ENCODE measurements at places on chromosomes 12 and 14.

DNA sequence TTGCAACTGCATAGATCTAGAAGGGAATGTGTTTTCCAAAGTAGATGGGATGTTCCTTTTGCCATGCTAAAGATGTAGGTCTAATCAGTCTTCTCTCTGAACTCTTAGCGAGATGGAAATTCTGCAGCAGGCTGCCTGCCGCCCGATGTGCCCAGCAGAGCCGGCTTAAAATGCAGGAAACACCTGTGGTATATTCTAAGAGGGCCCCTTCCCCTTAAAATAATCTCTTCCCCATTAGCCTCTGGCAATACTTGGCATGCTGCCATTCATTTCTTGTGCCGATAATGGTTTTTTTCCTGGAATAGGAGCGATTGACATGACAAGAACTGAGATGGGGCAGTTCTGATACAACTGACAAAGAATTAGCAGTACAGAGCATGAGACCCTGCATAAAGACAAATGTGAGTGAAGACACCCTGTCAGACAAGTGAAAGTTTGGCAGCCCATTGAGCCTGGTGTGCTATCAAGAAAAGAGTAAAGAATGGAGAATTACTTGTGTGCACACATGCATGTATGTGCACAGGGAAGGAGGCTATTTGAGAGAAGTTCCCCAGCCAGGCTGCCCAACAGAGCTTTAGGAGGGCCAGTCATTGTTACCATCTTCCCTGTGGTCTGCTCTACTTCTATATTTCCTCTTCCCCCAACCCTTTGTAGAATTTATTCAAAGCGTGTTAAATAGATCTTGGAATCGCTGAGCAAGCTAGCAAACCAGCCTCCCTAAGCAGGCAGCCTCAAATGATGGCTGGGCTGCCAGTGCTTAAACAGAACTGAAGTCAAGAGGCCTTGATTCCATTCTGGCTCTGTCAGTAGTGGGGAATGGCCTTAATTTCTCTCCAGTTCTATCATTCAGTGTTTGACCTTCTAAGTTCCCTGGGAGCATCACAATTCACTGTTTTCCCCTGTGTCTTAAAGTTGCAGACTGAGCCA, 29.6 kb upstream of the NTF3 start:
- no peak for DNase-seq

DNA sequence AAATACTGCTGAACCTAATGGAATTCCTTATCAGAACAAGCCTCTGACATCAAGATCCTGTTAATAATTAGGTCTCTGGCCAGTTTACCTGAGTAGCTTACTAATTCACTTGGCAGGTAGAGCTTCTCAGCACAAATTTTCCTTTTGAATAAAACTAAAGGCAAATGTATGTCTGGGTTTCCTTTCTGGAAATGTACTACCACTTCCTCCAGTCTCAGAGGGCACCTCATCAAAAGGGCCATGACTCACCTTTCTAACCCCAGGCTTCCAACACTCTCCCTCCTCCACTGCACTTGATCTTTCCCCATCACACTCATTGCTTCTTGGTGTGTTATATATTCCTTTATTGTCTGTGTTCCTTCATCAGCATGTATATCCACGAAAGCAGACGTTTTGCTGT, 90.5 kb downstream of the SLC2A13 start:
- DNase-seq, result no peak

DNA sequence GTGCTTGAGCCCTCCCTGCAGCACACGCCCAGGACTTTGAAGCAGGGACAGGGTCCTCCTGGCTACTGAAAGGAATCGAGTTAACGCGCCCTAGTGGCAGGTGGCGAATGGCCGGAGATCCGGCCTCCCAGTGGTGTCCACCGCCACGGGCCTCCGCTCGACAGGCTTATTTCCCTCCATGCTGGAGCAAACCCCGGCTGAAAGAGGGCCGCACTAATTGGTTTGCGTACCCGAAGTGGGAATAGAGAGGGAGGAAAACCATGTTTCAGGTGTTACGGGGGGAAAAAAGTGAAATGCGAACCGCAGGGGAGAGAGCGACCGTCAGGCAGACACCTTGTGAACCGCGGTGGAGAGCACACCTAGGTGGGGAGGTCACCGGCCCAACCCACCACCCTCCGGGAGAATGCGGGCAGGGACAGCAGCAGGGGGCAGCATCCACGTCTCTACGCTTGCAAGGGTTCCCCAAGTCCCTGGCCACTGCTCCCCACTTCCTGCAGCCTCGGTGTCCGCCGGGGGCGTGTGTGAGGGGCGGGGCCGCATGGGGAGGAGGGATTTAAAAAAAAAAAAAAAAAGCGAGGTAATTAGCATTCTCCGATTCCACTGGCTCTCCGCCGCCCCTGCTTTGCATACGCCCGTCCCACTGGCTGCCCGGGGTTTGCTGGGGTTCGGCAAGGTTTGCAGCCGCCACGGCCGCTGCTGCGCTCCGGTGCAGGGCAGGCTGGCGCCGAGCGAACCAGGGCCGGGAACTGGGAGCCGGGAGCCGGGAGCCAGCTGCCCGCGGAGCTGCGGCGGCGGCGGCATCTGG, 224.6 kb upstream of the CRY1 start:
- peak; percentile 82 for DNase-seq

- DNase-seq, result no peak
Observed at GRCh38 chr12:108690542-108691174, 40.7 kb downstream of the CORO1C start.

DNA sequence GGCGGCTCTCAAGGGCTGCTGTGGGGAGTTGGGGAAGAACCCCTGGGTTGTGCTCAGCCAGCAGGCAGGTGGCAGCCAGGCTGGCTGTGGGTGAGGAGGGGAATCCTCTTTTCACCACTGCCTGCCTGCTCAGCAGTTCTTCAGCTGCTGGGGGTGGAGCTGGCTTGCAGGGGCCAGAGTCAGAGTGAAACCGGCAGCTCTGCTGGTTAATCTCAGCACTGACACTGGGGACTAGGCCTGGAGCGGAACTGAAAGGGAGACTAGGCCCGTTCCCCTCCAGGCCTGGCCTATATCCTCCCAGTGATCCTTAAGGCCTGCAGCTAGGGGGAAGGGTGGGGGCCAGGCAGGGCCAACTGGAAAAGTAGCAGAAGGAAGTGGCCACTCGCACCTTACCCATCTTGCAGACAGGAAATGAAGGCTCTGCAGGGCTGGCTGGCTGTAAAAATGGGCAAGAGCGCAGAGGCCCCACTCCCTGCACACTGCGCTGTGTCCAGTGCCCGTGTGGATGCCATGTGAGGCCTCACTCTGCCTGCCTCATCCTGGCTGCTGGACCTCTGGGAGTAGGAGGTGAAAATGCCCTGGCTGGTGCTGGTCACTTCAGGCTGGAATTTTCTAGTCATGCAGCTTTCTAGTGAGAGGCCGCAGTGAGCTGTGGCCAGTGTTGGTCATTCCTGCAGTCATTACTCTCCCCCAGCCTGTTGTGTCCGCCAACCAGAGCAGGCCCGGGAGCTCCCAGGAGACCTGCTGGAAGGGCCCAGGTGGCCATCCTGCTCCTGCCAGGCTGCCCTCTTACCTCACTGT, 39.4 kb downstream of the SH2B3 start:
- DNase-seq, result no peak

GRCh38 chr12:131333136-131333535, 377.8 kb upstream of the SFSWAP start:
- DNase-seq, result no peak

DNA sequence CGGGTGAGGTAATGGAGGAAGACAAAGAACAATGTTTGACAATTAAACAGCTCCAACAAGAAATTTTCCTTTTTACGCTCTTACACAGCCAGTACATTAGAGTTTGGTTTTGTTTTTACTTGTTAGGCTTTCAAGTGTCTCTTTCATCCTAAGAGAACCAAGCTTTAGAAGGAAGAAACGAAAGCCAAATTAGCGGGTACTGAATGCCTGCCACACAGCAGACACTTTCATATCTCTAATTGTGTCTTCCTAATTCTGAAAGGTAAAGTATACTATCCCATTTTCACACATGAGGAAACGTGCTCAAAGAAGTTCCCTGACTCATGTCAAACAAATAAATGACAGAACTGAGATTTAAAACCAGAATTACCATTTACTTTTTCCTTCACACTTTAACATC, 65.0 kb downstream of the CDK17 start:
- no peak for DNase-seq

GRCh38 chr12:51593539-51593938, 2.5 kb downstream of the SCN8A start:
- no peak for DNase-seq

GRCh38 chr14:68857516-68858070, 64.7 kb upstream of the ZFP36L1 start:
- DNase-seq, result no peak

DNA sequence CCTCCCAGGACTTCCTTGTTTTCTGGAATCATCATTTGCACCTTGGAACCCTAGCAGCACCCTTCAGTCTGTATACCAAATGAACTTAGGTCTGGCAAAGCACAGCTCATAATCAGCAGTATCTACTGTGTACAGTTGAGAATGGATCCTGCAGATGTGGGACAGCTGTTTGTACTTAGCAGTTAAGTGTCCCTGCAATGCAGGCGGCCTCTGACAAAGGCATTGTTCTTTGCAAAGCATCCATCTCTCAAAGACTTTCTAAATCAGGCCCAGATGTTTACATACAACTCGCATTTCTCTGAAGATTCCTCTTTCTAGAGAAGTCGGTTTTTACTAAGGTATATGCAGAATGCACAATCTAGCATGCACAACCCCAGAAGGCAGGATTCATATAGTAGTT, 170.5 kb upstream of the RBM19 start:
- no peak for DNase-seq

- no peak for DNase-seq
Observed at GRCh38 chr12:116547955-116548501, 11.2 kb upstream of the MAP1LC3B2 start.

- DNase-seq, result no peak
Observed at GRCh38 chr14:103362780-103363179, 22.4 kb upstream of the MARK3 start.

- DNase-seq, result no peak
Observed at GRCh38 chr12:98470469-98471082, 44.8 kb upstream of the TMPO start.

DNA sequence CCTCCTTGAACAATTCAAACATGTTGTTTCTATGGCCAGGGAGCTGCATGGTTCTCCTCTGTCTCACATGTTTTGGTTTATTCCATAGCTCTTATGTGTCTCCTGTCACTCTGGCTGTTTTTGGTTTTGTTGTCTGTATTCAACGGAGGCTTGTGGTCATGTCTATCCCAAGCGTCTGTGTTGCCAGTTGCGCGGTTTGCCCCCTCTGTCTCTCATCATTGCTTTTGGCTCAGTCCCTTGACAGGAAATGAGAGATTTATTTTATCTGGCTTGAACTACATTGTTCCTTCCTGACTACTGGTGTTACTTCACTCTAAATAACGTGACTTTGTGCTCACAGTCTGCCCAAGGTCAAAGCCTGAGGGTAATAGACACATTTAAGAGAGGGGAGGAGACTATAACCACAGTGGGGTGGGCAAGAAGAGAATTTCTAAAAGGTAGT, 96.4 kb upstream of the SOX5 start:
- DNase-seq, result no peak
